ENCODE measurements at places on chromosomes 2 and 18.

- DNase-seq, result no peak
Observed at GRCh38 chr2:127422559-127423477, 4.6 kb downstream of the PROC start.

DNA sequence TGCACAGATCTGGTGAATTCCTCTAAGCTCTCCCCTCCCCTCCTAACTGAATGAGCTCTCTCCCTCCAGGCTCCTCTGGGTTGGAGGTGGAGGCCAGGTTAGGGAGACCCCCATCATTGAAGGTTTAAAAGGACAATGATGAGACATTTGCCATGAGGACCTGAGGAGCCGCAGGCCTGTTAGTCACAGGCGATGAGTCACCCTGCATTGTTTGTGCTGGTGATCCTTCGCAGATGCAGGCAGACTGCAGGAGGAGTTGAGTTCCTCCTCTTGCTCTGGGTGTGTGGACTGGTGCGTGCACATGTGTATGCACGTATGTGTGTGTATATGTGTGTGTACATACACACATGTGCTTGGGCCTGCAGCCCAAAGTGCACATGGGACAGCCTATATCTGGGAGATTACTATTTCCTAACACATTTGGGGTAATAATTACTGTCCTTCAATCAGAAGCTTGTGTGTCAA, 42.0 kb downstream of the MCFD2 start:
- peak; percentile 93 for DNase-seq

DNA sequence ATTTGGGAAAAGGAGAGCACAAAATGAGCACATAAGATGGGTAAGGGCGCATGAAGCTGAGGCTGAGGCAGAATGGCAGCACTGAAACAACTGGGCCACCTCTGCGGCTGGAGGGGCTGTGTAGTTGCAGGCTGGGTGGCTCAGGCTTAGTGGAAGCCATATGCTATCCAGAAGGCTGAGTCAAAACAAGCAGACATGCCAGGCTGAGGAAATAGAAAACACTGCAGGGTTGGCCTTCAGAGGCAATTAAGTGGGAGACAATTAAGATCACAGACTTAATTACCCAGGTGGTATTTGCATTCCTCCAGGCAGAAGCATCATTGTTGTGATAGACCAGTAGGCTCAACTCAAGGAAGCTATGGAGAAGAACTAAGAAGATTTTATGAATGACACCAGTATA, 11.4 kb upstream of the XPO1 start:
- no peak for DNase-seq

DNA sequence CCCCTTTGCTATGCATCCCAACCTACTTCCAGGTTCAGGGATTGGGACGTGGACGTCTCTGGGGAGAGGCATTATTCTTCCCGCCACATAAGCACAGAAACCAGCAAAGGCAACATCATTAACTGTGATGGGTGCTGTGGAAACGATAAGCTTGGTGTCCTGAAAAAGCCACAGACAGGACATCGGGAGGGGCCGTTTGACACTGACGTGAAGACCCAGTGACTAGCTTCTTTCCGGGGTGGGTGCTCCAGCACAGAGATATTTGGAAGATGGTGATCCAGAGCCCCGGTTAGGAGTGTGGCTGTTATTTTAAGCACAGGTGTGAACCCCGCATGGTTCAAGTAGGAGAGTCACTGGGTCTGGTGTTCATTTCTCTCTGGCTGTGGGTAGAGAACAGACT, 163.8 kb upstream of the HDAC4 start:
- DNase-seq, result no peak

DNA sequence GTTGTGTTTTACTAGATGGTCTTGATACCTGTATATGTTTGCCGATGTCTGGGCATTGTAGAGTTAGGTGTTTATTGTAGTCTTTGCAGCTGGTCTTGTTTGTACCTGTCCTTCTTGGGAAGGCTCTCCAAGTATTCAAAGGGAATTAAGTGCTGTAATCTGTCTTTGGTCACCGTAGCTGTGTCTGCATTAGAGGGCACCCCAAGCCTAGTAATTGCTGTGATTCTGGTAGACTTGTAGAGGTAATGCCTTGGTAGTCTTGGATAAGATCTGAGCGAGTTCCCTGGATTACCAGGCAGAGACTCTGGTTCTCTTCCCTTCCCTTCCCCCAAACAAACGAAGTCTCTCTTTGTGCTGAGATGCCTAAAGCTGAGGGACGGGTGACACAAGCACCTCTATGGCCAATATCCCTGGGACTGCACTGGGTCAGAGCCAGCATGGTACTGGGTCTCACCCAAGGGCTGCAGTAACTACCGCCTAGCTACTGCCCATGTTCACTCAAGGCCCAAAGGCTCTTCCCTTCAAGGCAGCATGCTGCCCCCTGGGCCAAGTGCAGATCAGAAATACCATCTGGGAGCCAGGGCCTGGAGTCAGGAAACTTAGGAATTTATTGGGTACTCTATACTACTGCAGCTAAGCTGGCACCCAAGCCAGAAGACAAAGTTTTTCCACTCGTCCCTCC, 27.1 kb downstream of the STPG4 start:
- no peak for DNase-seq

DNA sequence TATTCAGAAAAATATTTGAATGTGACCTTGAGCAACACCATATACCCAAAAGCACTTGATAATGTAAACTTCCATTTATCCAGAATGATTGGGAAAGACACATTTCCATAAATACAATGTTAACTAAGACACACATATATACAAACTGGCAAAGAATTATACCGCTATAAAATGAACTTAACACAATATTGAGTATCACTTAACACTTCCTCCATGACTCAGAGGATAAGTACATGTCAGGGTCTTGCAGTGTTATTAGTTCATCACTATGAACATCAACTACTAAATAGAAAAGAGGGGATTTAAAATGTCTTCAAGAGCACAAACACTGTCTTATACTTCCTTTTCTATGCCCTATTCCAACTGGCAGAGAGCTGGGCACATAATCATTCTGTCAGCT, 18.6 kb downstream of the WDSUB1 start:
- no peak for DNase-seq

GRCh38 chr2:163173591-163173990, 335.0 kb upstream of the KCNH7 start:
- no peak for DNase-seq

- DNase-seq, result no peak
Observed at GRCh38 chr18:43634994-43635393, 357.7 kb upstream of the SYT4 start.

- no peak for DNase-seq
Observed at GRCh38 chr18:74289137-74289536, 2.6 kb downstream of the CYB5A start.

- no peak for DNase-seq
Observed at GRCh38 chr2:66426244-66427111, 8.4 kb upstream of the MEIS1 start.

DNA sequence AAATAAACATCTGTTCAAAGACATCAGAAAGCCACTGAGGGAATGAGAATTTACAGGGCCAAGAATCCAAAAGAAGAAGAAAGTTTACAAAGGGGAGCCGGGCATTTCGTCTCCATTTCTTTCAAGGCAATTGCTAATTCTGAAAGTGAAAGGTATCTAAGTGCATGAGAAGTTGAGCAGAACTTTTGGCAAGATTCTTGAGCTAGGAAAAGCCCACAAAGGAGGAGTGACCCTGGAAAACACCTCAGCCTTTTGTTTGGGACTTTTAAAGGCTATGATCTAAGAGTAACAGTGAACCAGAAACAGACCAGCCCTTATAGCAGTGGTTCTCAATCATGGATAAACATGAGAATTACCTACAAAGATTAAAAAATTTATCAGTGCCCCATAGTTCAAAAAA, 87.4 kb downstream of the MDH1 start:
- DNase-seq, result no peak

DNA sequence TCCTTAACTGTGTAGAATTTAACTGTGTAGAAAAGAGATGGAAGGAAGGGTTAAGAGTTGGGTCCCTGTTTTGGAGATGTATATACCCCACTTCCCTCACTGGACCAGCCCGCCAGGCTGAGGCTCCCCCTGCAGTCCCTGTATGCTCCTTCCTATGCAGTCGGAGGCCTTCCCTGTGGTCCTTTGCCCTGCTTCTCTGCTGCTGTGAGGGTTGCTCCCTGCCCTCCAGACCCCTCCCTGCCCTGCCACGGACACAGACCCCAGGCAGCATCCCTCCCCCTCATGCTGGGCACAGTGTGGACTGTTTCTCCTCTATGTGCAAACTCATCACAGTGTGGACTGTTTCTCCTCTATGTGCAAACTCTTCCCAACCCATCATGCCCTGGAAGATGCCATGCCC, 88.7 kb downstream of the TGOLN2 start:
- DNase-seq, result no peak

DNA sequence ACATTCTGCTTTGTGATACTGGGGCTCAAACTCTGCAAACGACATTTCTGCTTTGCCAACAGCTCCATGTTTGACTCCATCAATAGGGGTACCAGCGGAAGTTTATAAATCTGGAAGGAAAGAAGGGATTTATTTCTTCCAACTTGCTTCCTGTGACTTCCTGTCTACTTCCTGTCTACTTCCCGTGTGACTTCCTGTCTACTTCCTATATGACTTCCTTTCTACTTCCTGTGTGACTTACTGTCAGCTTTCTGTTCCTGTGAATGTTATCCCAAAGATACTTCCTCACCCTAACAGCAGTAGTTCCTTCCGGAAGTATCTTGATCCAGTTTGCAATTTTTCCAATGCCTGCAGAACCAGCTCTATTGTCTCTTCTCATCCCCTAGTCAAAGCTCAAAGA, 52.0 kb upstream of the MBOAT2 start:
- DNase-seq, result no peak

GRCh38 chr2:207437524-207438143, 92.1 kb upstream of the CREB1 start:
- DNase-seq, result no peak

- no peak for DNase-seq
Observed at GRCh38 chr2:99285526-99285925, 15.5 kb downstream of the LYG1 start.

GRCh38 chr2:88177556-88177955, 7.4 kb downstream of the THNSL2 start:
- DNase-seq, result no peak

Measured in SJSA1 (cell line).